ENCODE measurements at places on chromosomes 7 and 10.
A peak's percentile ranks its signal among the peaks of the same experiment; 100 is the strongest.

GRCh38 chr10:8312079-8312478 is 257.6 kb downstream of the GATA3 start:
- DNase-seq, result no peak

DNA sequence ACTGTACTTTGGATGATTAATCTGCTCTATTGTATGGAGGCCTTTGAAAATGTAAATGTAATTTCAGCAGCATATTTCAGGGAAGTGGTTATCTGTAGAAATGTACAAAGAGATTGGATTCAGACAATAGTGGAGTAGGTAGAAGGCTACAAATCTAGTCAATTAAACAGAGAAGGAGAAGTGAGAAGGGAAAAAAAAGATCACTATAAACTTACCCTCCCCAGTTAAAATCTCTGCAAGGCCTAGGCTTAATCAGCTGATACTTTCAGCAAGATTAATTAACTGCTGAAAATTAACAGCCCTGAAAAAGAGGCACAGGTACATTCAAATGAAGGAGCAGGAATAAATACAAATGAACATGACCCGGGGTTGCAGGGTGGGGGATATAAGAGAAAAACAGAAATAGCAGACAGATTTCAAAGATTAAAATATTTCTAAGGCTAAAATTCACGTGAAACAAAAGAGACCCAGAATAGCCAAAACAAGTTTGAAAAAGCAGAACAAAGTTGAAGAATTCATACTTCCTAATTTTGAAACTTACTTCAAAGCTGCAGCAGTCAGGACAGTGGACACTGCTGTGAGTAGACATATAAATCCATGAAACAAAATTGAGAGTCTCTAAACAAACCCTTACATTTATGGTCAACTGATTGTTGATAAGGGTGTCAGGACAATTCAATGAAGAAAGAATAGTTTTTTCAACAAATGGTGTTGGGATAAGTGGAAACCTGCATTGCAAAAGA is 96.0 kb downstream of the NRCAM start:
- no peak for DNase-seq

- DNase-seq, result no peak
Measured at GRCh38 chr10:5604961-5605360, 61.4 kb downstream of the ASB13 start.

DNA sequence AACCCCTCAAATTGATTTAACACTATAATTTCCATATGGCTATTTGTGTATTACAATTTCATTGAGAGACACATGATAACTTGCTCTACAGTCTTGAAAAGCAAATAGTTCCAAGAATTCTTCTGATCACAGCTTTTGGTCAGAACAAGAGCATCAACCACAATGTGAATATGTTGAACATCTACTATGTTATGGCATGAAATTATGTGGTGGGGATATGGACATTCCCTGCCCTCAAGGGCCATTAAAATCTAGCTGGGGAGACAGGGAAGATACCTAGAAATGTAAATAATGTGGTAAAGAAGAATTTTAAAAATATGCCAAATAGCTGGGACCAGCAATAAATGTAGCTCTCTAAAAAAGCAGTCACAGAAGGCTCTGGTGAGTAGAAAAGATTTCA is 262.2 kb downstream of the FZD1 start:
- DNase-seq, result no peak

DNA sequence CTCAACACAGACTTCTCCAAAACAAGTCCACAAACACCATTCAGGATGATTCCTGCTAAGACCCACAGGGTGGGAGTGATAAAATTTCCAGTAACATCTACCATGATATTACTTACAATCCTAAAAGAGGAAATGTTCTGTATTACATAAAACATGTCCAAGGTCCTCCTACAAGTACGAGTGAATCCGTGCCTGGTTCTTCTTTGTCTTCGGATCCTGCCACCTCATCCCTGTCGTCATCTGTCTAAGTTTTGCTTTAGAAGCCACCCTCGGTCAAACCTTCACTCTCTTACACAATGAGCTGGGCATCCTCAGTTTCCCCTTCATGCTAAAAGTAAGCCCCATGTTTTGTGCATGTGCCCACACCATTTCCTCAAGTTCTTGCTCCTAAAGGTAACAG is 279.0 kb downstream of the KCNMA1 start:
- DNase-seq, result no peak

- no peak for DNase-seq
Measured at GRCh38 chr10:21385996-21386585, 139.4 kb downstream of the SKIDA1 start.

GRCh38 chr7:148773334-148773733 is 74.6 kb downstream of the CUL1 start:
- peak; percentile 71 for DNase-seq

DNA sequence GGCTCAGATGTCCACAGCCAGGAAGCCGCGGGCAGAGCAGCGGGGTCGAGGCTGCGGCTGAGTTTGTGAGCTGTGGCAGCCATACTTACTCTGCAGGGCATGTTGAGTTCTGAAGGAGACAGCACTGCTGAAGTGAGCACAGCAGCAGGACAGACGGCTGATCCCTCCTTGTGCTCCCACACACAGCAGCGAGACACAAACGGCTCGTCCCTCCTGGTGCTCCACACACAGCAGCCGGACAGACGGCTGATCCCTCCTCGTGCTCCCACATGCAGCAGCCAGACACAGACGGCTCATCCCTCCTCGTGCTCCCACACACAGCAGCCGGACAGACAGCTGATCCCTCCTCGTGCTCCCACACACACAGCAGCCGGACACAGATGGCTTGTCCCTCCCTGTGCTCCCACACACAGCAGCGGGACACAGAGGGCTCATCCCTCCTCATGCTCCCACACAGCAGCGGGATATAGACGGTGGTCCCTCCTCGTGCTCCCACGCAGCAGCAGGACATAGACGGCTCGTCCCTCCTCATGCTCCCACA is 305.1 kb downstream of the PTPRN2 start:
- no peak for DNase-seq

GRCh38 chr7:12865593-12865992 is 178.2 kb downstream of the ARL4A start:
- no peak for DNase-seq

GRCh38 chr10:96673318-96674099 is 46.8 kb downstream of the PIK3AP1 start:
- DNase-seq, result no peak

DNA sequence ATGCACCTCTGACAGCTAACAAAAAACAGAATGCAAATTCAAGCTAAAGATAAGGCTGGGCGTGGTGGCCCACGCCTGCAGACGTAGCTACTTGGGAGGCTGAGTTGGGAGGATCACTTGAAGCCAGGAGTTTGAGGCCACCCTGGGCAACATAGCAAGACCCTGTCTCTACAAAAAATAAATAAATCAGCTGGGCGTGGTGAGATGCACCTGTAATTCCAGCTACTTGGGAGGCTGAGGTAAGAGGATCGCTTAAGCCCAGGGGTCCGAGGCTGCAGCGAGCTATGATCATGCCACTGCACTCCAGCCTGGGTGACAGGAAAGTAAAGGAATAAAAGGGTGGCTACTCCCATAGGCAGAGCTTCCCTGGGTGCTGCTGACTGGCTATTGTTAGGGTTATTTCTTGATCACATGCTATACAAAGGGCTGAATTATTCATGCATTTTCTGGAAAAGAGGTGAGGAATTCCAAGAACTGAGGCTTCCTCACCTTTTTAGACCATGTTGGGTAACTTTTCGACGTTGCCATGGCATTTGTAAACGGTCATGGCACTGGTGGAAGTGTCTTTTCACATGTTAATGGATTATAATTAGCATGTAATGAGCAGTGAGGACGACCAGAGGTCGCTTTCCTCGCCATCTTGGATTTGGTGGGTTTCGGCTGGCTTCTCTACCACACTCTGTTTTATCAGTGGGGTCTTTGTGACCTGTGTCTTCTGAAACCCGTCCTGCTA is 6.9 kb upstream of the PSMG3 start:
- no peak for DNase-seq

DNA sequence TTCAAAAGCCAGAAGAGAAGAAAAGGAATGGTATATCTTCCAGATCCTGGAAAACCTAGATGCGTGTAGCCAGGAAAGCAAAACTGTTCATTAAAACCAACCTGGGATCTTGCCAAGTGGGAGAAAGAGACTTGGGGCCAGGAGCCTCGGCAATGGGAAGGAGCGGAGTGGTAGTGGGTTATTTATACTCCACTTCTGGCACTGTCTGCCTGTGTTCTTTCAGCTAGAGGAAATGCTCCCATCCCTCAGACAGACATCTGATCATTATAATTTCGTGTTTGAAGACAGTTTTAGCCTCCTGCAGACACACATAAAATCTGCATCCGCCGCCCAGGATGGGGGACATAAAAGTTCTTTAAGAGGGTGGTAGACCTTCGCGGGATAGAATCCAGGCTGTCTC is 421.6 kb downstream of the RPS24 start:
- DNase-seq, result no peak

All from NCI-H187 (cell line).